Testis (tissue), 5 donors: ENCODE measurements at places on chromosomes 1 and 21.

DNA sequence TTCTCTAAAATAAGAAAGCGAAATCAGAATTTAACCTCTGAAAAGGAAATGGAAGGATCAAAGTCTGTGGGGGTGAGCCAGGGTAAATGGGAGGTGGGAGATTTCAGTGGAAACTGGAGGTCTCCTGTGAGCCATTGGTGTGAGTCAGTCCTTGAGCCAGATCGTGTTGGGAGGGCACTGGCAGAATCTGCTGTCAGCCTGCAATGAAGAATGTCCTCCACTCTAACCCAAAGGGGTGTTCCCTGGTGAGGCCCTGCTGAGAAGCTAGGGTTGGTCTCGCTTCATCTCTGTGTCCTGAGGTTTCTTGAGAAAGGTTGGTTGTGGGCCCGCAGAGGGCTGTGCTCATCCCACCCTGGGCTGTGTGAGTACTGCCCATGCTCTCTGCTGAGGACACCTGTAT is 2.4 kb downstream of the QSOX1 start:
- peaks cover 34% of the 10 kb centered on the region for H3K4me1 ChIP-seq
- no peak overlapping the region for H3K27ac ChIP-seq

- no peaks in the 10 kb centered on the region for H3K4me1 ChIP-seq
- no peak for DNase-seq
- H3K4me3 ChIP-seq = no peak overlapping the region
- H3K27me3 ChIP-seq = no peaks in the 10 kb centered on the region
Observed at GRCh38 chr1:232813760-232814159, 8.5 kb downstream of the MAP10 start.

- H3K36me3 ChIP-seq = no peaks in the 10 kb centered on the region
- no peak for DNase-seq
- no peaks in the 10 kb centered on the region for H3K27me3 ChIP-seq
- H3K4me3 ChIP-seq = no peak overlapping the region
Observed at GRCh38 chr1:243213045-243213787, 41.9 kb downstream of the CEP170 start.

GRCh38 chr1:92944901-92945747 is 16.1 kb downstream of the DIPK1A start:
- H3K36me3 ChIP-seq = no peaks in the 10 kb centered on the region
- H3K27me3 ChIP-seq = no peaks in the 10 kb centered on the region
- DNase-seq = no peak
- H3K27ac ChIP-seq = no peak overlapping the region
- H3K4me3 ChIP-seq = no peak overlapping the region
- H3K4me1 ChIP-seq = peaks cover 22% of the 10 kb centered on the region

GRCh38 chr1:172185996-172186395 is 234.5 kb upstream of the C1orf105 start:
- no peaks in the 10 kb centered on the region for H3K27me3 ChIP-seq
- H3K36me3 ChIP-seq = no peaks in the 10 kb centered on the region
- no peak for DNase-seq
- H3K4me3 ChIP-seq = no peak overlapping the region
- H3K27ac ChIP-seq = no peak overlapping the region
- no peaks in the 10 kb centered on the region for H3K4me1 ChIP-seq

DNA sequence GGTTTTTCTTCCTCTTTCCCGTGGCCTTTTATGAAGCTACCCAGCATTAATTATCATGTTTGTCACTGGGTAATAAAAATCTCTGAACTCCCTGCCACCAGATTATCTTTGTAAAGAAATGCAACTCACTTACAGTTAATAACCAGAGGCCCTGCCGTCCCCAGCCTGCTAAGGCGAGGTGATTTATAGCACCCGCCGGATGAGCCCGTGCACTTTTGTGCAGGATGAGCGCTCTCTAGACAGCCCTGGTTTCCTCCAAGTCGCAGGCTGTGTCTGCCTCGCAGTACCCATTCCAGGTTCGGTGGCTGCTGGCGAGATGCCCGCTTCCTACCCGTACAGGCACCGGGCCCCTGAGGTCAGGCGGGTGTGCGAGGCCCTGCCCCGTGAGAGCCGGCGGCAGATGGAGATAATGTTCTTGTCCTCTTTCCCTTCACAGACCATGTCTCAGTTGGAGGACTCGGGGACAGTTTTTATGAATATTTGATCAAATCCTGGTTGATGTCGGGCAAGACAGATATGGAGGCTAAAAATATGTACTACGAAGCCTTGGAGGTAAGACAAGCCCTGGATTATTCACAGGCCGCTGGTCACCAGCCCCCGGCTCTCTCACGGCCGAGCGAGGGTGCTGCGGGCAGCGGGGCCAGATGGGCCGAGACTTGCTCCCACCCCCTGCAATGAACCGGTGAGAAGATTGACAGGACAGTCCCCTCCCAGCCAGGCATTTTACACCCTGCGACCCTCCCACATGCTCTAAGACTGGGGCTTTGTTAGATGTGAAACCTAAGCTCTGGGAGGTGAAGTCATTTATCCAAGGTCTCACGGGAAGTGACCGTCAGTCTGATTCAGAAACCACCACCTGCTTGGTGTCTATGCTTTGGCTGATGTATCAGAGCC is 28.5 kb upstream of the SELENON start:
- no peak overlapping the region for H3K4me3 ChIP-seq
- DNase-seq = peak; percentile 28
- H3K27me3 ChIP-seq = no peaks in the 10 kb centered on the region

GRCh38 chr1:159959451-159959850 is 5.4 kb upstream of the SLAMF9 start:
- no peak overlapping the region for H3K27ac ChIP-seq
- H3K36me3 ChIP-seq = no peaks in the 10 kb centered on the region
- no peak overlapping the region for H3K4me3 ChIP-seq
- no peak for DNase-seq
- H3K4me1 ChIP-seq = no peaks in the 10 kb centered on the region

- no peak for DNase-seq
- H3K36me3 ChIP-seq = no peaks in the 10 kb centered on the region
- no peaks in the 10 kb centered on the region for H3K4me1 ChIP-seq
- H3K27ac ChIP-seq = no peak overlapping the region
- no peak overlapping the region for H3K4me3 ChIP-seq
- H3K27me3 ChIP-seq = no peaks in the 10 kb centered on the region
Observed at GRCh38 chr21:28342212-28342810, 650.4 kb downstream of the LTN1 start.

DNA sequence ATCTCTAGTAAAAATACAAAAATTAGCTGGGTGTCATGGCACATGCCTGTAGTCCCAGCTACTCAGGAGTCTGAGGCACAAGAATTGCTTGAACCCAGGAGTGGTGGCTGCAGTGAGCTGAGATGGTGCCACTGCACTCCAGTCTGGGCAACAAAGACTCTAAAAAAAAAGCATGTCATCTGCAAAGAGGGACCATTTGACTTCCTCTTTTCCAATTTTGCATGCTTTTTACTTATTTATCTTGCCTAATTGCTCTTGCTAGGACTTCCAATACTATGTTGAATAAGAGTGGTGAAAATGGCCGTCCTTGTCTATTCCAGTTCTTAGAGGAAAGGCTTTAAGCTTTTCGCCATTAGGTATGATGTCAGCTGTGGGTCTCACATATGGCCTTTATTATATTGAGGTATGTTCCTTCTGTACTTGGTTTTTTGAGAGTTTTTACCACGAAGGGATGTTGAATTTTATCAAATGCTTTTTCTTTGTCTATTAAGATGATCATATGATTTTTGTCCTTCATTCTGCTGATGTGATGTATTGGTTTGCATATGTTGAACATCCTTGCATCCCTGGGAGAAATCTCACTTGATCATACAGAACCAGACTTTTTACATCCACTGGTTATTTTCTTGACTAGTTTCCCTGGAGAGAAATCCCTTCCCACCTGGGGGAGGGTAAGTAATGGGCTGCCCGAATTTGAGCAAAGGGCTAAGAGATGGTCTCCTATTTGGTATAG is 17.0 kb upstream of the RAP1GAP start:
- no peak for DNase-seq
- no peak overlapping the region for H3K27ac ChIP-seq
- no peaks in the 10 kb centered on the region for H3K27me3 ChIP-seq
- H3K4me3 ChIP-seq = no peak overlapping the region
- no peaks in the 10 kb centered on the region for H3K4me1 ChIP-seq
- peaks cover 4% of the 10 kb centered on the region for H3K36me3 ChIP-seq

GRCh38 chr1:204450461-204451257 is 39.0 kb upstream of the PPP1R15B start:
- no peak for DNase-seq
- no peak overlapping the region for H3K27ac ChIP-seq
- no peak overlapping the region for H3K4me3 ChIP-seq
- H3K27me3 ChIP-seq = no peaks in the 10 kb centered on the region
- peaks cover 6% of the 10 kb centered on the region for H3K4me1 ChIP-seq

- no peak overlapping the region for H3K27ac ChIP-seq
- H3K27me3 ChIP-seq = no peaks in the 10 kb centered on the region
- no peaks in the 10 kb centered on the region for H3K4me1 ChIP-seq
- no peaks in the 10 kb centered on the region for H3K36me3 ChIP-seq
Observed at GRCh38 chr1:4736254-4736653, 81.8 kb downstream of the AJAP1 start.

- no peak overlapping the region for H3K4me3 ChIP-seq
- no peak overlapping the region for H3K27ac ChIP-seq
- no peak for DNase-seq
- no peaks in the 10 kb centered on the region for H3K4me1 ChIP-seq
- H3K36me3 ChIP-seq = no peaks in the 10 kb centered on the region
Observed at GRCh38 chr1:228824366-228824765, 89.1 kb downstream of the RHOU start.

DNA sequence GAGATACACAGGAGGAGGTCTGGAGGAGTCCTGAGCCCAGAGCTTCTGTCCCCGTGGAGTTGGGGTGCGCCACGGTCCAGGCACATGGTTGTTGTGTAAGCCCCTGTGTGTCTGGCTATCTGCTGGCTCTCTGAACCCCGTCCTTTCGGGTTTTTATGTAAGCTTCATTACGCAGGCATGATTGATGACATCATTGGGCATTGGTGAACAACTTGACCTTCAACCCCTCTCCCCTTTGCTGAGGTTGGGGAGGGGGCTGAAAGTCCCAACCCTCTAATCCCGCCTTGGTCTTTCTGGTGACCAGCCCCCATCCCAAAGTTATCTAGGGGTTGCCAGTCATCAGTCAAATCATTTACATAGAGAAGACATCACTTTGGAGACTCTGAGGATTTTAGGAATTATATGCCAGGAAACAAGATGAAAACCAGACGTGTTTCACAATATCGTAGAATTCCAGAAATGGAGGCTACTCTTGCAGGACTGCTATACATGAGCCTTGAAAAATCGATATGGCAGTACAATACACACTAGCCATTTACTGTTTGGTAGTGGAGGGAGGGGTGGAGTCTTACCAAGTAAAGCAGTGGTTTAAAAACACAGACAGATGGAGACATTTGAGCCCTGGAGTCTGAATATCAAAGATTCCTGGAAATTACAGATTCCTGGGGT is 69.8 kb upstream of the SCAF4 start:
- no peak overlapping the region for H3K4me3 ChIP-seq
- H3K36me3 ChIP-seq = no peaks in the 10 kb centered on the region
- no peak for DNase-seq
- no peaks in the 10 kb centered on the region for H3K27me3 ChIP-seq
- H3K4me1 ChIP-seq = no peaks in the 10 kb centered on the region
- H3K27ac ChIP-seq = no peak overlapping the region

DNA sequence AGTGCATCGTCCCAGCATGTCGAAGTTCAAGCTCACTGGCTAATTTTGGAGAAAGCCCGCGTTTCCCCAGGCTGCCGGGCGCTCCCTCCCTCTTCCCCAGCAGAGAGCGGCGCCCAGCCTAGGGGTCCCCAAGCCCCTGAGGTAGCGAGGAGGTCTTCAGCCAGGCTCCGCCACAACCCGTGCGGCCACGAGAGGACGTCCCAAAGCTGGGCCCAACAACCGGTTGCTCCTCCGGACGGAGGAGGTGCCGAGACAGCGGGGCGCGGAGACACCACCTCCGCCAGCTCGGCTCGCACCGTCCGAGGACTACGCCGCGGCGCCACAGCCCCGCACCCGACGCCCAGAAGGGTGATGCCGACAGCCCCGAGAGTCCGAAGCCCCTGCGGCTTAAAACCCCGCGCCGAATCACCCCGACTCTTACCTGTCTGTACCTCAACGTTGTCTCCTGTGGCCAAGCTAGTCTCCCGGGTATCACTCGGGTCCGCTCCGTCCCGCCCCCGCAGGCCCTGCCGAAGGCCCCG is at the start of gene DENND2C:
TSS of gene DENND2C (minus strand) at position 488 of the 521 bp plus-strand sequence. CDS start 44,065 bp downstream, outside the sequence.
- no peaks in the 10 kb centered on the region for H3K36me3 ChIP-seq
- H3K4me3 ChIP-seq = peak within 1 kb of the TSS; percentile 82

- H3K4me1 ChIP-seq = peaks cover 4% of the 10 kb centered on the region
- H3K4me3 ChIP-seq = no peak overlapping the region
- DNase-seq = no peak
- H3K36me3 ChIP-seq = no peaks in the 10 kb centered on the region
- no peaks in the 10 kb centered on the region for H3K27me3 ChIP-seq
- no peak overlapping the region for H3K27ac ChIP-seq
Observed at GRCh38 chr1:199151634-199152425, 513.0 kb downstream of the PTPRC start.

- H3K27ac ChIP-seq = no peak overlapping the region
- no peaks in the 10 kb centered on the region for H3K36me3 ChIP-seq
- H3K27me3 ChIP-seq = no peaks in the 10 kb centered on the region
- H3K4me3 ChIP-seq = no peak overlapping the region
- DNase-seq = no peak
Observed at GRCh38 chr21:22898051-22898665, 1899.9 kb downstream of the NCAM2 start.

GRCh38 chr1:161282991-161283390 is 24.4 kb downstream of the PCP4L1 start:
- no peaks in the 10 kb centered on the region for H3K4me1 ChIP-seq
- no peak overlapping the region for H3K27ac ChIP-seq
- no peak for DNase-seq
- H3K27me3 ChIP-seq = no peaks in the 10 kb centered on the region

- no peak for DNase-seq
- no peaks in the 10 kb centered on the region for H3K36me3 ChIP-seq
- H3K27me3 ChIP-seq = no peaks in the 10 kb centered on the region
- no peak overlapping the region for H3K4me3 ChIP-seq
Observed at GRCh38 chr1:19894218-19894617, 12.0 kb downstream of the OTUD3 start.

DNA sequence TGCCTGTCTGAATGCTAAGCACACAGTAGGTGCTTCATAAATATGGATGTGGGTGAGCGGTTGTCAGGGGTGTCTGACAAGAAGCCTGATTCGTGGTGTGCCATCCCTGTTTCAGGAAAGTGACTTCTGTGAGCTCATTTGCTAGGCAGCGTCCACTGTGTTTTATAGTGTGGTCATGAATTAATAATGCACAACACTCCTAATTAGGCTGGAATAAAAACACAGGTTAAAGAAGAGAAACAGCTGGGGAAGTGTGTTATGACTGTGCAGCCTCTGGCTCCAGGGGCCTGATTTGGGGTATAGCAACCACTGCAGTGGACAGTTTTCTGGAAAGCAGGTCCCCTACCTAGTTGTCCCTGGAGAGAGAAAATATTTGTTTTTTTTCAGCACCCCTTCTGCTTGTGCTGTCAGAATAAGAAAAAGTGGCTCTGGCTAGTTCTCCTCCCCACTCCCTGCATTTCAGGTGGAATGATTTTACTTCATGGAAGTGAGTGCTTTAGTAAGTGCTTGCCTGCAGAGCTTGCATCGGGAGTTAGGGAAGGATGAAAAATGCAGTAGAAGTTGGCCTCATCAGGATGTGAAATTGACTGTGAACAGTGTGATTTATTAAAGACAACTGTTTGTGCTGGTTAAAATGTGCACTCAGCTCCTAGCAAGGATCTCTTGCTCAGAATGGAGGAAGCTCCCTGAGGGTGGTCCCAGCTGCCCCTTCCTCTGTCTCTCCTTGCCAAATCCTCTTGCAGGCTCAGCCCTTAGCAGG is 333.8 kb downstream of the HHAT start:
- no peak overlapping the region for H3K4me3 ChIP-seq
- no peaks in the 10 kb centered on the region for H3K27me3 ChIP-seq
- H3K27ac ChIP-seq = no peak overlapping the region

GRCh38 chr1:214637722-214638458 is 34.9 kb downstream of the CENPF start:
- H3K27me3 ChIP-seq = no peaks in the 10 kb centered on the region
- H3K4me1 ChIP-seq = no peaks in the 10 kb centered on the region
